ENCODE measurements at places on chromosomes 7 and 10.

GRCh38 chr7:17598846-17599245 lies 300.4 kb downstream of the AHR start:
- no peaks in the 10 kb centered on the region for H3K27me3 ChIP-seq
- no peak overlapping the region for H3K4me3 ChIP-seq
- H3K27ac ChIP-seq: no peak overlapping the region
- no peak for DNase-seq

GRCh38 chr7:74412603-74413002 lies 41.1 kb upstream of the GTF2IRD1 start:
- H3K27me3 ChIP-seq: no peaks in the 10 kb centered on the region
- no peak for DNase-seq

- H3K36me3 ChIP-seq: peaks cover 100% of the 10 kb centered on the region
- H3K27ac ChIP-seq: no peak overlapping the region
- no peaks in the 10 kb centered on the region for H3K4me1 ChIP-seq
- no peak for DNase-seq
Observed at GRCh38 chr7:139246905-139247304, 15.9 kb downstream of the UBN2 start.

DNA sequence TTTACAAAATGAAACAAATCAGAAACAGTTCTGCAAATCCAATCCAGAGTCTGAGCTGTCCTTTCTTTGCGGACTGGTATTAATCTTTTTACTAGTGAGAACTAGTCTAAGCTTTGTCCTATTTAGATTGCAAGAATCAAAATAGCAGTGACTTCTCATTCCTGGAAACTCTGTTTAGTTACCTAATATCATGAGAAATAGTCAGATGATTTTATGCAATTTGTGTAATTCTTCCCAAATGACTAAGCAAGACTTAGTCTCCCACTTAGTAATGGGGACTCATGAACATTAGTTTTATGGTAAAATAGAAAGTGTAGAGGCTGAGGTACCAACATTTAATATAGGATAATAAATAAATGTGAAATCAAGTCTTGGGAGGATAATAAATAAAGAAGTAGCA lies 341.3 kb downstream of the DNAJB9 start:
- DNase-seq: no peak
- no peak overlapping the region for H3K4me3 ChIP-seq
- no peaks in the 10 kb centered on the region for H3K4me1 ChIP-seq
- H3K36me3 ChIP-seq: no peaks in the 10 kb centered on the region
- H3K27me3 ChIP-seq: no peaks in the 10 kb centered on the region

DNA sequence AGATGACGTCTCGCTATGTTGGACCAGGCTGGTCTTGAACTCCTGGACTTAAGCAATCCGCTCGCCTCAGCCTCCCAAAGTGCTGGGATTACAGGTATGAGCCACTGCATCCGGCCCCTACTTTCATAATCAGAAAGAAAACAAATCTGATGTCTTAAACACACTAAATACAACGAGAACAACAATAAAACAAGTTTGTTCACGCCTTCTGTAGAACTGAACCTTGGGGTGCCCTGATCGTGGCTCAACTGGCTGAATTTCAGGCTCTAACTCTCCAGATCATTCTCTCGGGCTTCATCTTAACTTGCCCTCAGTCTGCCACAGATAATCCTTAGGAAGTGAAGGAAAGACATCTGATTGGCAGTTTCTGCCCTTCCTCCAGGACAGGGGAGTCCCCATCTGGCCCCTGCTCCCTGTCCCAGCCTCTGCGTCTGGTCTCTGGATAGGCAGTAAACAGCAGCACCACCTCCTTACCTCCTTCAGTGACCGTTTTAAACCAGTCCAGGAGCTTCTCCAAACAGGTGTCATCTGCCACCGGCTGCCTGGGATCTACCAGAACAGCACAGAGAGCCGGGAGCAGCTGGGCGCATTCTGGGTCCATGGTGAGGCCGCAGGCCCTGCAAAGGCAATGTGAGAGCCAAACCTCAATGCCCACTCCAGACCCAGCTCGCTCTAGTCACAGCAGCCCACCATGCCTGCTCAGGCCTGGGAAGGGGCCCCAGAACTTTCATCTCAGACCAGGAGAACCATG lies 1.3 kb downstream of the BRAT1 start:
- H3K4me1 ChIP-seq: peaks cover 13% of the 10 kb centered on the region
- no peak overlapping the region for H3K27ac ChIP-seq
- no peaks in the 10 kb centered on the region for H3K27me3 ChIP-seq
- peak overlapping the region; percentile 90 for H3K4me3 ChIP-seq
- DNase-seq: no peak
- peaks cover 37% of the 10 kb centered on the region for H3K36me3 ChIP-seq

DNA sequence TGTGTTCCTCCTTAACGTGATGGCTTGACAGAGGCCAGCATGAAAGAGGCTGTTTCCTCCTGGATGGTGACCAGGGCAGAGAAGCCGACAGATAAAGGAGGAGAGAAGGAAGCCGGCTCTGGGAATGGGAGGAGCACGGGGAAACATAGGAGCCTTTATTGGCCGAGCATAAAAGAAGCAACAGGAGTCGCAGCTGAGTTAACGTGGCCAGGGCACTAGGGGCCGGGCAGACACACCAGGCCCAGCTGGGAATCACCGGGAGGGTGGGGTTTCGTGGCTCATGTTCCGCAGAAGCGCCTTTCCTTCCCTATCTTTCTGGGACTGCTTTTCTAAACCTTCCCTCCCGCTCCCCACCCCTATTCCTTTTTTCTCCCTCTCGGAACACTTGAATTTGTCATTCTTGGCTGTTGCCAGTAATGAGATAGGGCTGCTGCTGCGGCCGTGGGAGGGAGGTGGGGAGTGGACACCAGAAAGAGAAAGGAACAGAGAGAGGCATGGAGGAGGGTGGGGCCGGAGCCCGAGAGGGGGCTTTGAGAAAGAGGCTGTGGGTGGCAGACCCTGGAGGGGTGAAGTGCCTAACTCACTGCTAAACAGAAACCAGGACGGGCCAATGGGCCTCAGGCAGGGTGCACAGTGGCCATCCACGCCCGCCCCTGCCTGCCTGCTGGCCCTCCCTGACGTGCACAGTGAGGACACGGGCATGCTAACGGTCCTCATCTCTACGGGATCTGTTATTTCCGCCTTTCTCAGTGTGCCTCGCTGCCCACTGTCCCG lies 65.2 kb downstream of the COL13A1 start:
- no peaks in the 10 kb centered on the region for H3K27me3 ChIP-seq
- H3K36me3 ChIP-seq: no peaks in the 10 kb centered on the region
- peak; percentile 36 for DNase-seq
- H3K27ac ChIP-seq: peak overlapping the region; percentile 64
- peak overlapping the region; percentile 16 for H3K4me3 ChIP-seq

GRCh38 chr10:50316695-50317648 lies 65.7 kb upstream of the ASAH2 start:
- H3K27me3 ChIP-seq: no peaks in the 10 kb centered on the region
- H3K4me1 ChIP-seq: no peaks in the 10 kb centered on the region
- DNase-seq: no peak
- no peaks in the 10 kb centered on the region for H3K36me3 ChIP-seq

- DNase-seq: no peak
- no peaks in the 10 kb centered on the region for H3K36me3 ChIP-seq
- H3K27ac ChIP-seq: peak overlapping the region; percentile 14
Observed at GRCh38 chr7:116280803-116281202, 70.5 kb downstream of the TES start.

DNA sequence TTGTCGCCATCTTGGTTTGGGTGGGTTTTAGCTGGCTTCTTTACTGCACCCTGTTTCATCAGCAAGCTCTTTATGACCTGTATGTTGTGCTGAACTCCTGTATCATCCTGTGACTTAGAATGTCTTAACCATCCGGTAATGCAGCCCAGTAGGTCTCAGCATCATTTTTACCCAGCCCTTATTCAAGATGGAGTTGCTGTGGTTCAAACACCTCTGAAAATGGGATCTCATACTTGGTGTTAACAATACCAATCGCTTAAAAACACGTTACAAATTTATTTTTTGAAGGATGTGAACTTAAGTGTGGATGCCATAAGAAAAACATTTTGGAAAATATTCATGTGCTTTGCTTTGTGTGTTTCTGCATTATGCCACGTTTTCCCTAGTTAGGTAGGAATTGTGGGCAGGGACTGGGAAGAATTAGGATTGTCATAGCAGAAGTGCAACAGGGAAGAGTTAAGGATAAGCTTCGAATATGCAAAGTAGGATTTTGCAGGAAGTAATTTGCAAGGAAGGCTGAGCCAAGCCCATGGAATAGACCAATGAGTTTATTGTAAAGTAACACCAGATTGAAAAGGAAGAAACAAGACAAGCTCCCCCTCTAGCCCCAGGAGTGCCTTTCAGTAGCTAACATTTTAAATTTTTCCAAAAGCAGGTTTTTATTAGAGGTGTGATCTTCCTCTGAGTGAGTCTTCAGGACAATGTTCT lies 56.4 kb downstream of the PRR15 start:
- no peak overlapping the region for H3K27ac ChIP-seq
- no peaks in the 10 kb centered on the region for H3K36me3 ChIP-seq
- H3K4me1 ChIP-seq: no peaks in the 10 kb centered on the region
- DNase-seq: no peak
- H3K4me3 ChIP-seq: no peak overlapping the region
- no peaks in the 10 kb centered on the region for H3K27me3 ChIP-seq

- no peaks in the 10 kb centered on the region for H3K4me1 ChIP-seq
- no peak overlapping the region for H3K4me3 ChIP-seq
- no peaks in the 10 kb centered on the region for H3K36me3 ChIP-seq
Observed at GRCh38 chr10:13450069-13450468, 78.7 kb downstream of the BEND7 start.

DNA sequence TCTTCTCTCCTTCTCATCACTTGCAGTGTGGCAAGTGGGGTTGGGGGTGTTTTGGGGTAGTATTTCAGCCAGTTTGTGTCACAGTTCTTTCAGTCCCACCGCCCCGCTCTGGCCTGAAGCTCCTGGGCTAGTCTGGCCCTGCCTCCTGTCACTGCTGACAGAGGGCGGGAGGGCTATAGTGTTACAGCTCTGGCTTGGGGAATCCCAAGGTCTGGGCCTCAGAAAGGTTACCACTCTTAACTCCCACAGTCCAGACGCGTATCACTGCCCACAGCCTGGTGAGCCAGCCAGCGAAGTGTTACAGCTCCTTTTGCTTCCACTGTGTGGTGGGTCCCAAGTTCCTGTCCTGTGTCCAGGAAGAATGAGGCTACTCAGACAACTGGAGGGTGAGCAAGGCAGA lies 56.0 kb downstream of the ZNF777 start:
- no peaks in the 10 kb centered on the region for H3K4me1 ChIP-seq
- no peaks in the 10 kb centered on the region for H3K27me3 ChIP-seq
- H3K4me3 ChIP-seq: no peak overlapping the region

DNA sequence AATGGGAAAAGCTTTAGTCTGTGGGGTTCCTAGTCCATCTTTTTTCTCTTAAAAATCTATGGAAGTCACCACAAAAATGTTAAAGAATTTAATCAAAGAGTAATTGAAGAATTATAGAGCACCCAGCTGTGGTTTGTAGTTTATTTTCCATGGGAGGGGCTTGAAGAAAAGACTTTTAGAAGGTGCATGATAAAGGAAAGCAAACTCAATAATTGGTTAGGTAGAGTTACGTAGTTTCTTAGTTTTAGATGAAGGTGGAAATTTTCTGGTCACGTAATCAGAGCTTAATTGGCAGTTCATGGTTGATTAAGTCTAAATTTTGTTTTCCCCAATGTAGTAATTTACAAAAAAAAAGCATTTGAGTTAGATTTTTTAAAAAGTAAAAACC lies 724 bp downstream of the ZNF107 start:
- peak overlapping the region; percentile 75 for H3K27ac ChIP-seq
- H3K27me3 ChIP-seq: no peaks in the 10 kb centered on the region
- H3K4me3 ChIP-seq: peak overlapping the region; percentile 74

GRCh38 chr7:47142169-47142866 lies 439.6 kb downstream of the TNS3 start:
- no peak for DNase-seq
- H3K27me3 ChIP-seq: no peaks in the 10 kb centered on the region
- H3K4me1 ChIP-seq: no peaks in the 10 kb centered on the region
- H3K27ac ChIP-seq: no peak overlapping the region
- no peaks in the 10 kb centered on the region for H3K36me3 ChIP-seq
- H3K4me3 ChIP-seq: no peak overlapping the region

GRCh38 chr7:52009181-52009580 lies 692.6 kb upstream of the COBL start:
- no peak for DNase-seq
- H3K27me3 ChIP-seq: no peaks in the 10 kb centered on the region
- no peaks in the 10 kb centered on the region for H3K36me3 ChIP-seq
- no peaks in the 10 kb centered on the region for H3K4me1 ChIP-seq
- H3K27ac ChIP-seq: no peak overlapping the region

GRCh38 chr10:123562811-123563580 lies 103.2 kb upstream of the GPR26 start:
- no peak overlapping the region for H3K4me3 ChIP-seq
- no peak overlapping the region for H3K27ac ChIP-seq
- no peak for DNase-seq

DNA sequence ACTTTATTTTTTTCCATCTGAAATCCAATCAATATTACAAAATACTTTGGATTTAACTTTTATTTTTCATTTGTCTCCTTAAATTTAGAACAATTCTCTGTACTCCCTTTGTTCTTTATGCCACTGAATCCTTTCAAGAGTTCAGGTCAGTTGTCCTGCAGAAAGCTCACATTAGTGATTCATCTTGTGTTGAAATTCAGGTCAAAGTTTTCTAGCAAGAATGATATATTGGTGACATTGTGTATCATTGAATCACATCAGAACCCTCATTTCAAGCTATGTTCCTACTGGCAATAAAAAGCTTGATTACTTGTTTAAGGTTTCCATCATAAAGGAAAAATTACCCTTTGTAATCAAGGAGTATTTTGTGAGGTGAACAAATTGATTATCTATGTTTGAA lies 378.8 kb upstream of the STEAP1 start:
- DNase-seq: no peak
- H3K4me1 ChIP-seq: no peaks in the 10 kb centered on the region
- H3K27ac ChIP-seq: no peak overlapping the region
- H3K27me3 ChIP-seq: no peaks in the 10 kb centered on the region

GRCh38 chr10:59020502-59020901 lies 155.9 kb upstream of the PHYHIPL start:
- H3K36me3 ChIP-seq: no peaks in the 10 kb centered on the region
- no peak overlapping the region for H3K4me3 ChIP-seq
- no peak overlapping the region for H3K27ac ChIP-seq
- DNase-seq: no peak
- no peaks in the 10 kb centered on the region for H3K4me1 ChIP-seq

DNA sequence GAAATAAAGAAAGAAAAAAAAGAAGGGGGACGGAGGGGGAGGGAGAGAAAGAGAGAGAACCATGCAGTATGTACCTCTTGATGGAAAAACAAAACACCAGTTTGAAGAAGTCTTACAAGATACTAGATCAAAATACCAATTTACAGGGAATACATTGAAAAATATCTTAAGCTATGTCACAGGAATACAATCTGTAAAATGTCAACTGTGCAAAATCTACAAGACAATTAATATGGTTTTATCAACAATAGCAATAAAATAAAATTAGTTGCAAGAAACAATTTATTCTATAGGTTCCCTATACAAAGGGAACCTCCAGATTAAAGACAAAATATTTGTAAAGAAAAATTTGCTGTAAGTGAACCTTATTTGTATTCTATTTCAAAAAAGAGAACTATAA lies 98.3 kb upstream of the CABCOCO1 start:
- DNase-seq: no peak
- no peak overlapping the region for H3K27ac ChIP-seq
- H3K36me3 ChIP-seq: no peaks in the 10 kb centered on the region

GRCh38 chr7:126804604-126805003 lies 448.1 kb downstream of the GRM8 start:
- H3K4me1 ChIP-seq: no peaks in the 10 kb centered on the region
- no peak for DNase-seq
- H3K27me3 ChIP-seq: no peaks in the 10 kb centered on the region
- H3K36me3 ChIP-seq: no peaks in the 10 kb centered on the region
- no peak overlapping the region for H3K27ac ChIP-seq
- no peak overlapping the region for H3K4me3 ChIP-seq

Measured in heart left ventricle (tissue), 16 donors.